ENCODE measurements at places on chromosomes 3 and 15.

DNA sequence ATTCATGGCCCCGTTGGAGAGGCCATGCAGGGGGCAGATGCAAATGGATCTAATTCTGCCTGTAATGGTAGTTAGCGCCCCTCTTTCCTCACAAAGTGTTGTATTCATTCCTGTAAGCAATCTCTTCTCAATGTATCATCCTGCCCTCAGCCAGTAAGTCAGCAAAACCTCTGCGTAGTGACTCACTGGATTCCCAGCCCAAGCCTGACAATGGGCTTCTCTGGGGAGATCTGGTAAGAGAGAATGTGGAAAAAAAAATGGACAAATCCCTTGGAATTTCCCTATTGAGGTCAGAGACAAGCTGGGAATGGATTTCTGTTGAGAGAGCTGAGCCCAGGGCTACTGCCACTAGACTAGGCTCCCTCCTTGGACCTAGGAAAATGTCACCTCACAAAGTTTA lies 25.4 kb downstream of the ADPGK start:
- no peak for DNase-seq

DNA sequence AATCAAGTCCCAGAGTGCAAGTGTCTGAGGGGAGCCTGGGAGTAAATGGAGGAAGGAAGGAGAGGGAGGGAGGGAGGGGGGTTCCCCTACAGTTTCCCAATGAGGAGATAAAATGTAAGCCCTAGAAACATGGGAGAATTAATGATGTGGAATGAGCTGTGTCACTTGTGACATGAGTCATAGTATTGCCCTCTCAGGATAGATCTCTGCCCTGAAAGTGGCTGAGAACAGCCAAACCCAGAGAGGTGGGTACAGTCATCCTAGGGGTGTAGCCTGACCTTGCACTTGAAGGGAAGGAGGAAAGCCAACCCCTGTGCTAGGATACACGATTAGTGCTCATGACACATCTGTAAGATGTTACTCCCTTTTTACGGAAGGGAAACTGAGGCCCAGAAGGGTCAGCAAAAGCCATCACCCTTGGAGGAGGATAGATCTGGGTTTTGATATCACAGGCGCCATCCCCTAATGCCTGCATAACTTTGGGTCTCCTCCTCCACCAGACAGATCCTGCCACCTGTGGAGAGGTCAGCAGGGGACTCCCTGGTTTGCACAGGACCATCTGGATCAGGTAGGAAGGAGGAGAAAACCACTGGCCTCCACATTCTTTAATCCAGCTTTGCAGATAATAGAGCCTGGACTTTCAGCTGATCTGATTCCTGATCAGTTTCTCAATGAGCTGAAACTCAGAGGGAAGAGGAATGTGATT lies 23.1 kb upstream of the USP3 start:
- no peak for DNase-seq

DNA sequence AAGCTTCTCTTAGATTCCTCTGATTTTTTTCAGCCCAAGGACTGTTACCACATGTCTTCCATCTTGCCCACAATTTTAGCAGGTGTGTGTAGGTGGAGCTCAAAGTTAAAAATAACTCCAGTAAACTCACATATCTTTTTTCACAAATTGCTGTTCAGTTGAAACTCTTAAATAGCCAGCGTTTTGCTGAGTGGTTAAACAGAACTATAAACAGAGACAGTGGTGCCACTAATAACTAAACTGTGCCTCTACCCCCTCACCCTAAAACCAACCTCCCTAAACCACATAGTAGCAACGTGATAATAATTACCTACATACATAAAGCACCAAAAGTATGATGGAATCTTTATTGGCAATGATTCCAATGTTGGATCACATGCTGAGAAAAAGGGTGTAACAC lies 525.1 kb downstream of the PDCD6IP start:
- no peak for DNase-seq

GRCh38 chr3:58144478-58145325 lies 66.1 kb downstream of the DNASE1L3 start:
- no peak for DNase-seq

DNA sequence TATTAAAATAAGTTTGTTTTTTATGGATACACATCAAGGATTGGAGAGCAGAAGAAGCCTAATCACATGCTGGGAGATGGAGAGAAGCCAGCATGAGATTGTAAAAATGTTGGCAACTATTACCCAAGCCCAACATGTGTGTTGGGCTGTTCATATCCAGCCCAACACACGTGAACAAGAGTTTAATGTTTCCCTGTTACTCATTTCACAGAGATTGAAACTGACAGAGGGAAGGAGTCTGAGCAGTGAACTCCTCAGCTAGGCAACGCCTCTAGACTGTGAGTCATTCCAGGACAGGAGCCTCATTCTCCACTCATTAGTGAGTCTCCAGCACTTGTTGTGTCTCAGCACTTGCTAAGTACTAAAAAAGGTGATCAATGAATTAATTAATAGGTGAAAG lies 43.2 kb upstream of the CMSS1 start:
- no peak for DNase-seq

DNA sequence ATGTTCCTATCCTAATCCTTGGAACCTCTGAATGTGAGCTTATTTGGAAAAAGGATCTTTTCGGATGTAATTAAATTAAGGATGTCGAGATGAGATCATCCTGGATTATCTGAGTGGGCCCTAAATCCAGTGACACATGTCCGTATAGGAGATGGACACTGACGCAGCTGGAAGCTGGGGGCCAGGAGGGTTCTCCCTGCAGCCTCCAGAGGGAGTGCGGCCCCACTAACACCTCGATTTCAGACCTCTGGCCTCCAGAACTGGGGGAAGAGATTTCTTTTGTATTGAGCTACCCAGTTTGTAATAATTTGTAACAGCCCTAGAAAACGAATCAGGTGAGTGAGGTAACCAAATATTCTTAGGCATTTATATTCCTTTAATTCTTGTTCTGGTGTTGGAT lies 2.5 kb downstream of the DNAJB8 start:
- no peak for DNase-seq

- no peak for DNase-seq
These were observed 317.5 kb downstream of the BCHE start for GRCh38 chr3:165519687-165520086.

- peak; percentile 42 for DNase-seq
These were observed 17.1 kb upstream of the SNX22 start for GRCh38 chr15:64134345-64134829.

GRCh38 chr3:73624017-73624820 lies 522 bp downstream of the PDZRN3 start:
- peak; percentile 48 for DNase-seq

DNA sequence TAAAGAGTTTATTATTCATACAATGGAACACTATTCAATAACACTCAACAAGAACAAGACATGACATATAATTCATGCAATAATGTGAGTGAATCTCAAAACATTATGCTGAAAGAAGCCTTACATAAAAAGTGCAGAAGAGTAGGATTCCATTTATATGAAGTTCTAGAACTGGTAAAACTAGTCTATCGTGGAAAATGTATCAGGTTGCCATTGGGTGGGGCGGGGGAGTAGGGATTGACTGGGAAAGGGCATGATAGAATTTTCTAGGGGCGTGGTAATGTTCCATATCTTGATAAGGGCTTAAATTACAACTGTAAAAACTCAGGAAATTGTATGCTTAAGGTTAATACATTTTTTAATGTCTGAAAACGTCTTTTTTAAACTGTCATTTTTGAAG lies 247.9 kb downstream of the SATB1 start:
- no peak for DNase-seq

DNA sequence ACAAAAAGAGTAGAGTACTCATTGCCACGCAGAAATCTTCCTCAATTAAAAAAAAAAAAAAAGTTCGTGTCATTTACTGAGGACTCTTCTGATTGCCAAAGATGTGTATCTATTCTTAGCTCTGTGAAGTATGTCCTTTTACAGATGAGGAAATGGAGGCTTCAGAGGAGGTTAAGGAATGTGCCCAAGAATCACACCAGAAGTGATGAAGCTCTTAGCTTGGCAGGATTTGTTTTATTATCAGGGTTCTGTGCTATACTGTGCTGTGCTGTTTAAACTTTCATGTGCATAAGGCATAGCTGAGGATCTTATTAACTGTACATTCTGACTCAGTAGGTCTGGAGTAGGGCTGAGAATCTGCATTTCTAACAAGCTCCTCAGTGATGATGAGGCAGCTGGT lies 665.2 kb upstream of the ADAMTS9 start:
- DNase-seq = no peak

DNA sequence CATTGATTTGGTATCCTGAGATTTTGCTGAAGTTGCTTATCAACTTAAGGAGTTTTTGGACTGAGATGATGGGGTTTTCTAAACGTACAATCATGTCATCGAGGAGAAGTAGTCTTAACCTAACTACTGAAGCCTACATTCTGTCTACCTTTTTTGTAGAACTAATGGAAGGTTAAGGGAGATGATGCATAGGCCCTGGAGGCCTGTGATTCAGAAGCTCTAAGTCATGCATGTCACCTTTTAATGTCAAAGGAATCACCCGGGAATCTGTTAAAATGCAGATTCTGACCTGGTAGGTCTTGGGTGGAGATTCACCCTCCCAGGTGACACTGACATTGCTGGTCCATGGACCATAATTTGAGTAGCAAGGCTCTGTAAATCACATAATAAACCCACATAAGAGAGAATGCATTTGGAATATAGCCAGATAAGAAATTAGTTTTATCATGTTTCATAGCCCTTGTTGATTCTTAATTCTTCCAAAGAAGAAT lies 64.9 kb downstream of the GHSR start:
- DNase-seq = no peak

- no peak for DNase-seq
These were observed 1.1 kb upstream of the ZBTB38 start for GRCh38 chr3:141367038-141367730.

DNA sequence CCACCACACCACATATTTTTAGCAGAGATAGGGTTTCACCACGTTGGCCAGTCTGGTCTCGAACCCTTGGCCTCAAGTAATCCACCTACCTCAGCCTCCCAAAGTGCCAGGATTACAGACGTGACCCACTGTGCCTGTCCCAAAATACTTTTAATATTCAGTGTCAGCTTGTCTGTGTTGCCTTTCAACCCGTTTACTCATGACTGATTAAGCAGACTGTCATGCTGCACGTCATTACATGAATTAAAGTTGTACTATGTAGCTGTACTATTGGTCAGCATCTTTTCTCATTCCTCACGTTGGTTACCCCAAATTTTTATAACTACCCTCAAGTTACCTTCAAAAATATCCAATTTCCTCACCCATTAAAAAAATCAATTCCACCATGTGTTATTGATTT lies 48.7 kb upstream of the GADL1 start:
- DNase-seq = no peak

DNA sequence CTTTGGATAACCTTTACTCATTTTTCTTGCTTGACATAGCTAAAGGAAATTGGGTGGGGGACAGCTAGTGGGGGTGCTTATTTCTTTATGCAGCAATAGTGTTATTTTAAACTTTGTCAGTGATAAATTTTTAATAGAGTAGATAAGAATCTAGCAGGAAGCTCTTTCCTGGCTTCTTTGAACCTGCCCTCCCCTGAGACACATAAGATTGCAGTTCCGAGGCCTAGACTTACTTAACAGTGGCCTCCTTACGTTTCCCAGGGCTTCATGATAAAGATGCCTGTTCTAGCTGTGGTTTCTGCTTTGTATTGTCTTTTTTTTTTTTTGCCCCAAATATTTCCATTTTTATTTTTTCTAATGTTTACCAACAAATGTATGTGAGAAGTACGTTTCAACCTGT lies 170.1 kb downstream of the VPS8 start:
- DNase-seq = no peak

GRCh38 chr3:130783629-130784028 lies 37.0 kb upstream of the PIK3R4 start:
- no peak for DNase-seq

GRCh38 chr15:41792000-41792637 lies 17.8 kb downstream of the MAPKBP1 start:
- no peak for DNase-seq

DNA sequence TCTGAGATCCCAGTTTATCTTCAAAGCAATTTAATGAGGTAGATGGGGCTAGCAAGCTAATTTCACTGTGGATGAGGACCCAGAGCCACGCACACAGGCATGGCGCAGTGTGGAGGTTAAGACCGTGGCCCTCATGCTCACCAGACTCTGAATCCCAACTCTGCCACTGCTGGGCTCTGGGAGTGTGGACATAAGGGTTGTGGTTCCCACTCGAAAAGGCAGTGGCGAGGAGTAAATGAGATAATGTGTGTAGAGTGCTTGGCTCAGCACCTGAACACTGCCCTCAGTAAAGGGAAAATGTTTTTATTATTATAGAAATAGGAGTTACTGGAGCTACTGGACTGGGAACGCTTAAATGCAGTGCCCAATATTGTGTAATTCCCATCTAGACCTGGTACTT lies 243.5 kb upstream of the TPM1 start:
- no peak for DNase-seq

DNA sequence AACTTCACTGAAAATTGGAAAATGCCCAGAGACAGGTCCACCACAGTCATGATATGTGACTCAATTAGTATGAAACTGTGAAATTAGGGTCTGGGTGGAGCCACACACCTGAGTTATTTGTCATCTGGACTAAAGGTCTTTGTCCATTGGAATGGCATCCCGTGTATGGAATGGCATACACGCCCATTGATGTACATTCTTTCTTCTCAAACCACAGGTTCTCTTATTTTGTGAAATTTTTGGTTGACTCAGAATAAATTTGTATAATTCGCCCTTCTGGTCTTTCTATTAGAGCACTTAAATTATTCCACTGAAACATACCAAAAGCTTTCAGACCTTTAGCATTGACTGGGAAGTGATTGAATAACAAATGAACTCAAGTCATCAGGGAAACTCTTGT lies 66.8 kb upstream of the UBE2E1 start:
- DNase-seq = no peak

DNA sequence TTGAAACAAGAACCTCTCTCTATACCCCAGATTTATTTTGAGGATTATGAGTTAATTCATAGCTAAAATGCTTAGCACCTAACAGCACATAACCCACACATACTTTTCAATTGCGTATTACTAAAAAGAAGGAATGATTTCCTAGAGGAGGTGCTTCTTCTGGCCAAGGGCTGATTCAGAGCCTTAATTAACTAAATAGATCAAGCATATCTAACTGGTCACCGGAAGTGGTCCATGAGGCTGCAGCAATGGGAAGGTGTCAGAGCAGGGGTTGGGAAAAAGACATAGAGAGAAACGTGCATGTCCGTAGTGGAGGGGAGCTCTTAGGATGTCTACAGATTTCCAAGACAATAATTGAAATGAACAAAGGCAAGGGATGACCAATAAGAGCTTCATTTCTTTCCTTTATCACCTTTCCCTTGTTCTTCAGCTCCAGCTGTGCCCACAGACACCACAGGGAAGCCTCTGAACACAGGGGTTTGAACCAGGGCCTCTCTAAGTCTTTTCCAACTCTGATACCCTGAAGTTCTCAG lies 467 bp downstream of the HGD start:
- no peak for DNase-seq

DNA sequence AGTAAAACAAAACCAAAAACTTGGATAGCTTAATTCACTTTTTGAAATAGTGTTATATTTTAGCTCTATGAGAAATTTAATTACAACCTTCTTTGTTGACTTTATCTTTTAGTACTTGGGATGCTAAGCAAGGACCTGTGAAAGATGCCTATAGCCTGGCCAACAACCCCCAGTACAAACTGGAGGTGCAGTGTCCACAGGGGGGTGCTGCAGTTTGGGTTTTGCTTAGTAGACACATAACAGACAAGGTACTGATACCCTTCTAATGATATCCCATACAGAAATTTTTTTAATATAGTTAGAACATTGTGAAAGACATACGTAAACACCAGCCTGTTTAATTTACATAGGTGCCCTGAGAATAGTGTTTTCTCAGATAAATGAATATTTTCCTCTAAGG lies 35.3 kb downstream of the CAPN7 start:
- DNase-seq = no peak

Measured in pancreas (tissue), 10 donors.